SK-MEL-5 (cell line): ENCODE measurements at places on chromosomes 11 and 22.

GRCh38 chr11:61110255-61111049, 8.2 kb downstream of the CD5 start:
- no peak for DNase-seq

- DNase-seq: no peak
Measured at GRCh38 chr11:113817162-113817561, 37.6 kb downstream of the CLDN25 start.

DNA sequence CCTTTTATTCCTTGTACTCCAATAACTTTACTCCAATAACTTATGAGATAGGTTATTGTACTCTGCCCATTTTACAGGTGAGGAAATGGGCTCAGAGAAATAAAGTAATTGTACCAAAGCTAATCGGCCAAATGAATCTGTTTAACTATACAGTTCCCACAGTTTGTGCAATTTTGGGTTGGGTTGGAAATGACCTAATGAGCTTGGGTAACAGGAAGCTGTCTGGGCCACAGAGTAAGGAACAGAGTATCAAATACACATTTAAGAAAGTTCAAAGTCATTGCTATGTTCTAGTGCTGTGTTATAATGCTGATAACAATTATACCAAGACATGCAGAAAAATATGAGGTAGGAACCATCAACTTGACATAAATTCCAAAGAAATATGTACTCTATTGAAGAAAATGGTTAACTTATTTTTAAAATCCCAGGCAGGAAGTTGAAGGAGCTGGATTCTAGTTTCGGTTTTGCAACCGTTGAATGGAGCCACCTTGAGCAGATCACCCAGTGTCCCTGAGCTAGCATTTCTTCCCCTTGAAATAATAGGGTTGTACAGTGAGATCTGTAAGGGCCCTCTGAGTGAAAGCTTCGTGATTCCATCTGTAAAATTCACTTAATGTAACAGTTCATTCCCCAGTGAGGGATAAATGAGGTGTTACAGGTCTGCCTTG, 360.9 kb upstream of the NARS2 start:
- DNase-seq: no peak

DNA sequence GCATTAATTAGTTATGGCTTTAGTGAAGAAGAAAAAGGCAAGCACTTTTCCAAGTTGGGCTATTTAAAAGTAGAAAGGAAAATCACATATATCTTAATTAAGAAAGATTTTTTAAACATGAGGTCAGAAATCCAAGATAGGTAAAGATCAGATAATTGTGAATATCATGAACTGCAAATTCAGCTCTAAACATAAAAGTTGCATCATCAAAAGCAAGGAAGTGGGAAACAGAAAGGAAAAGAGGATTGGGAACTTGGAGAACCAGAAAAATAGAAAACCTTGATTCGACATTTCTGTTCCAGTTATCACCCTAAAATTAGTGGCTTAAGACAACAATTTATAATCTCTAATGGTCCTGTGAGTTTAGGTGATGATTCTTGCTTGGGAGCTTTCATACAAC, 17.5 kb downstream of the KBTBD3 start:
- DNase-seq: no peak

GRCh38 chr11:57072640-57073039, 83.9 kb downstream of the OR5AK2 start:
- peak; percentile 35 for DNase-seq

- DNase-seq: no peak
Measured at GRCh38 chr11:72842126-72842525, 27.9 kb downstream of the ATG16L2 start.

DNA sequence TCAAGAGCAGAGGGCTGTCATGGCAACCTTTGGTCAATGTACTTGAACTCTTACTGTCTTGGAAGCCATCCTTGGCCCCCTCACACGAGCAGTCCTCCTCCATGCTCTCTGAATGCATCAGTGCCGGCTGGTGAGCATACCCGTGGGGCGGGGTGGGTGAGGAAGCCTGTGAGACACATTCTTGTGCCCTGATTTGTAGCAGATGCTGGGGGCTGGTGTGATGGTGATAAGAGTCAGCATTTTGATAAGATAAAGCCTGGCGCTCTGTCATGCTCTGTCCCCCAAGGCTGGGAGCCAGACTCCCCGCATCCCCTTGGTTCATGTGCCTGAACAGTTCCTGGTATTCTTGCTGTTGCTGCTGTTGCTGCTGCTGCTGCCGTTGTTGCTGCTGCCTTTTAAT, 20.5 kb upstream of the APOA1 start:
- no peak for DNase-seq

DNA sequence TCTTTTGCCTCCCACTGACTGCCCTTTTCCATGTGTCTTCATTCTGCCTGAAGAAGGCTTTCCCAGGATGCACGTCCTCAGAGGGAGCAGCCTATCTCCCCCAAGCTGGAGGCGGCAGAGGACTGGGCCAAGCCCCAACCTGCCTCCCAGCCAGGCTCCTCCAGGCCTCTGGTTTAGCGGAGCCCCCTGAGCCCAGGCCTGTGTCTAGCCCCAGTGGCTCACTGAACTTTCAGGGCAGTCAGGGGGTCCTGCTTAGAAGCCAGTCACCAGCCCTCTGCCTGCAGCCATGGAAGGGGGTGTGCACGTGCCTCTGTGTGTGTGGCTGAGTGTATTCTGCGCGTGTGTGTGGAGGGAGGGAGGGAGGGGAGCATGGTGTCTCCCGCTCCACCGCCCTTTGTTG, 10.4 kb upstream of the GRK2 start:
- no peak for DNase-seq

- DNase-seq: peak; percentile 74
Measured at GRCh38 chr11:34512840-34513681, 533 bp downstream of the ELF5 start.

- DNase-seq: peak; percentile 8
Measured at GRCh38 chr11:111663820-111664219, 61.6 kb downstream of the SIK2 start.

GRCh38 chr11:117559698-117560097, 232.0 kb downstream of the CEP164 start:
- no peak for DNase-seq

DNA sequence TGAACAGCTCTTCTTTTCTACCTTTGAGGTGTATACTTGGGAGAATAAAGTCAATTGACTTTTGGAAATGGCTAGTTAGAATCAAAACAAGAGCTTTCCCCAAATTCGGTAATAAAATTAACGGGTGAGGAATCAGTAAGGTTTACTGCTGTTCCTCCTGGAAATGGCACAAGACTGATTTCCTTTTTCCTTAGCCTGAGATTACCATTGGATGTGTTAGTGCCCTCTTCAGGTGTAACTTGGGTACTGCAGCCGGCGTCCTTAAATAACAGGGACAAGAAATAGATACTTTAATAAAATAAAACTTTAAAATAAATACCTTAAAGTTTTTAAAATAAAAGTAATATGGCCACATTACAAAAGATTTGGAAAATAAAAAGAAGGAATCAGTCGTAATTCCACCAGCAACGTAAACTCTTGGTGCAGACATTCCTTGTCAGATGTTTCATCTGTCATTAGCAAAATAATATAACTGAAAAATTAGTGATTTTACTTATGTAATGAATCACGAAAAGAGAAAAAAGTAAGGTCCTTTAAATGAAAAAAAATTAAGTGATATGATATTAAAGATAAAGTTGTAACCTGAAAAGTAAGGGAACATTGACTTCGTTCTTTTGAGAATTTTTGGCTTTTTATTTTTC, 29.7 kb downstream of the ZFTA start:
- peak; percentile 73 for DNase-seq

DNA sequence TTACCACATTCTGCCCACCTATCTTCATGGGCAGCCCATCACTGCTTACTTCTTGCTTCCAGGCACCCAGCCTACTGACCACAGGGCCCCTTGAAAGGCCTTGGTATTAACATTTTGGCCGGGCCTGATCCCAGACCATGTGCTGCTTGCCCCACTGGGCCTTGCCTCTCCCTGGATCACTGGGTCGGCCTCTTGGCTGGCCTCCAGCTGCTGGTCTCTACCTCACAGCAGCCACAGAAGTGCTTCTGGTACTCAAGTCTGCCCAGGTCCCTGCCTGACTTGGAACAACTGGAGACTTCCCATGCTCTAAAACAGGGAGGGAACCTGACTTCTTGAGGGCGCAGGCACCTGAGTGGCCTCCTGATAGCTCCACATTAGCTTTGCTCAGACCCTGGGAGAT, 63.6 kb downstream of the THAP12 start:
- no peak for DNase-seq

- peak; percentile 94 for DNase-seq
Measured at GRCh38 chr11:12680246-12680939, 6.2 kb downstream of the TEAD1 start.

DNA sequence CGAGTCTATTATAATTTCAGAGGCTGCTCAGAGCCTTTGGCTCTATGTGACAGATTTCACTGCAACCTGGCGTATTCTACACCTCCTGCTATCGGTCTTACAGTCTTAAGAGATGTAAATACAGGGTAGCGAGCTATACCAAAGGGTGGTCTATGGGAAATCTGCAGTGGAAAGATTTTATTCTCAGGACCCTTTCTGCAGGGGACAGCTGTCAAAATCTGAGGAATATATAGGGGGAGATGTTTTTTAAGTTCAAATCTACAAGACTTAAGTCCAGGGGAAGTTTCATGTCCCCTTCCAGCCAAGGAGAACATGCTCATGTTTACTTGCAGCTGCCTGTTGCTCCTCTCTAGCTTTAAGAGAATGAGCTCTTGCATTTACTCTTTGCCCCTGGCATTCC, 62.7 kb downstream of the MICAL2 start:
- no peak for DNase-seq

GRCh38 chr11:64864135-64864472, 14.3 kb downstream of the EHD1 start:
- DNase-seq: no peak

- DNase-seq: no peak
Measured at GRCh38 chr11:64760759-64761420, 1.1 kb upstream of the PYGM start.

DNA sequence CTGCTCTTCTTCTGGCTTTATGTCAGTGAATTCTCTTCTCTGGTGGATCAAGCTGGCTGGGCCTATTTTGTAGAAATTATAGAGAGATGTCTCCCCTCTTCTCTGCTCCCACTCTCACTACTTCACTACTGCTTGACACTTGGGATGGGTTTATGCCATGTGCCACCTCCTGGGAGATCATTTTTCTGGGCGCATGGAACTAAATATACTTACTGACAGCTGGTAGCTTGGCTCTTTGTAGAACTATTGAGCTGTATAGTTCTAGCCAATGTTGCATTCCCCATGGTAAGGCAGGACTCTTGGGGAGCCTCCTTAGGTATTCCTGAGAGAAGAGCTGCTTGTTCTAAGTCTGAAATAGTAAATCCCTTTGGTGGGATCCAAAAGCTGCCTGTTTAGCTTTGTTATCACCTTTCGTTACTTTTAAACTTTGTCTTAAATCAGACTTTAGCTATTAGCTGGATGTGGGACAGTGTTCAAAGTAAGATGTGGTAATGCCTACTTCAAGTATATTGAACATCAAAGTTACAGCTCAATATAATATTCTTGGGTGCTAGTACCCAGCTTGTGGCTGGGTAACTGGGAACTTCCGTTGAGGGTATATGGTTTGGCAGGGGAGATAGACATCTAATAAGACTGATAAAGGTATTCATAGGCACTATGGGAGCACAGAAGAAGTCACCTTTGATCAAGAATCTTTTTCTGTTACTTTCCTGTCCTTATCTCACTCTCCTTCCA, 87.5 kb upstream of the RRM1 start:
- DNase-seq: no peak

DNA sequence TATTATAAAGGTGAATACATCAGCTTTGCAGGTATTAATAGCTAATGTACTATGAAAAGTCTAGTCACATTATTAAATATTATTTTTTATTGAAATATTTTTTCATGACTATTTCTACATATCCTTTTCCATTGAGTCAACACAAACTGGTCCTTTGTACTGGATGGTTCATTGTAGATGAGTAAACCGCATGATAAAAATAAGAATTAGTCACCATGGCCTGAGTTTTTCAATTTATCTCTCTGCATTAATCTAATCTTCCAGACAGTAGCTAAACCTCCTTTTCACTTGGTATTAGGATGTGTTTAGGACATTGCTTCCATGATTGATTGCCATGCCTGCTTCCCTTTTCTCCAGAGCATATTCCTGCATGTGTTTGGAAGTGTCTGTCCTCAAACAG, 439.4 kb upstream of the ARHGAP42 start:
- no peak for DNase-seq

DNA sequence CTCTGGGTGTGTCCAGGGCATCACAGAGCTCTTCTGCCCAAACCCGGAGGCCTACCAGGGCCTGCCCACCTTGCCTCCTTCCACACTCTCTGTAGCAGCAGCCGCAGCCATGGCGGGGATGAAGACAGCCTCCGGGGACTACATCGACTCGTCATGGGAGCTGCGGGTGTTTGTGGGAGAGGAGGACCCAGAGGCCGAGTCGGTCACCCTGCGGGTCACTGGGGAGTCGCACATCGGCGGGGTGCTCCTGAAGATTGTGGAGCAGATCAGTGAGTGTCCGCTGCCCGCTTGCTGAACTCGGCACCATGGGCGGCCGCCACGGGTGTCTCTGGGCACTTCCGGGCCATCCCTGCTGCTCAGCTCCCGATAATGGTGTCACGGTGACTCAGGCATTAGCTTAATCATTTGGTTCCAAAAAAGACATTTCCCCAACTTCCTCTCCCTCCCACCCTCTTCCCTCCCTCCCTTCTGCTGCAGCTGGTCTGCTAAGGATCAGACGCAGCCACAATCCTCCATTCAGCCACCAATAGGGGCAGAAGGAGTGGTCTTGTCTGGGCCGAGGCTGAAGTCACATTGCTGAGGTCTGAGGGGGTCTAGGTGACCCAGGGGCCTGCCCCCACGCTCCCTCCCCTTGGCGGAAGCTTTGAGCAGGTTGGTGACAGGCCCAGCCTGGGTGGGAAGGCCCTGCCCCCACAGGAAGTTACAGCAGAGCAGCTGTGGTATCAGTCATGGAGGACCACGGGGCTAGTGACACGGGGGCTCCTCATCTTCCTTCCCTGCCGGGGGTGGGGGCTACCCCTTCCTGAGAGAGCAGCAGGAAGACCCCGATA, 950 bp downstream of the FERMT3 start:
- no peak for DNase-seq

DNA sequence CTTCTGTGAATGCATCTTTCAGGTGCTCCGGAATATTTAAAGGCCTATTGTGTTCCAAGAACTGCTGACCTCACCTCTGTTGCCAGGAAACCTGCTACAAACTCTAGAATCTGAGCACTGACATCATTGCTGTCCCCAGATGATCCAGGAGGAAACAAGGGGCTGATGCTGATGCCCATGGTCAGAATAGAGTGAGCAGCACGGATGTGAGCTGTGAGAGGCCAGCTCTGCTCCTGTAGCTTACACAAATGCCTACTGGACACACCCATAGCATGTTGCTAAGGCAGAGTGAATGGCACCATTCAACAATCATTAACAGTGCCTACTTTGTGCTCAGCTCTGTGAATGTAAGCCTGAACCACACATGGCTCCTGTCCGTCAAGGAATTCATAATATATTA, 276.7 kb upstream of the API5 start:
- DNase-seq: peak; percentile 97

- peak; percentile 38 for DNase-seq
Measured at GRCh38 chr11:74138572-74138971, 32.2 kb downstream of the C2CD3 start.
